ENCODE measurements at places on chromosomes 5 and 9.

DNA sequence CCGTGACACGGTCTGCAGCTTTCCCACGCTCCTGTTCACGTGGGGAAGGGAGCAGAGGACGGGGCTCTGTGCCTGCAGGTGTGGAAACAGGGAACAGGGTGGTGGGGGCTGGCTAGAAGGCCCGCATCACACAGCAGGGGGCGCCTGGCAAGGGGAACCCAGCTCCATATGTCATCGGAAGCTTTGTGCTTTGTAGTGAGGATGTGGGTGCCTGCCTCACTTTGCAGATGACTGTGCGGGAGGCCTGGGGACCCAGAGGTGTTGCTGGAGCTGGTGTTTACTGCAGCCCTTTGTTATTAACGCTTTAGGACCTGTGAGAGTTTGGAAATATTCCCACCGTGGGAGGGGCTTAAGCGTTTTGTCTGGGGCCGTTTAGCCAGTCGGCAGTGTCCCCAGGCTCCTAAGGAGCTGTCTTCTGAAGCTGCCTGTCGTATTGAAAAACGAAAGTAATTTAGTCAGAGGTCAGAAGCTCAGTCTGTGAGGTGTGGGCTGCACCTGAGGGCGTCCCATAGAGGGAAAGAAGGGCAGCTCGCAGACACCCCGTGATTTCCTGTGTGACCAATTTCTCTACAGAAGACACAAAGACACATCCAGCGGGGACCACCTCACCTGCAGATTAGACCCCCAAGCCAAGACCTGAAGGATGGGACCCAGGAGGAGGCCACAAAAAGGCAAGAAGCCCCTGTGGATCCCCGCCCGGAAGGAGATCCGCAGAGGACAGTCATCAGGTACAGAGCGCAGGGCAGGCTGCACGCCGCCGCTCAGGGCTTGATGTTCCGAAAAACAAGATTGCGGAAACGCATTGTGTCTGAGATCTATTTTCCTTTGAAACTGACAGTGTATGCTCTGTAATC is 9.1 kb downstream of the MAN1B1 start:
- DNase-seq = peak; percentile 88

- no peak for DNase-seq
Observed at GRCh38 chr5:142749321-142749720, 20.9 kb upstream of the ARHGAP26 start.

DNA sequence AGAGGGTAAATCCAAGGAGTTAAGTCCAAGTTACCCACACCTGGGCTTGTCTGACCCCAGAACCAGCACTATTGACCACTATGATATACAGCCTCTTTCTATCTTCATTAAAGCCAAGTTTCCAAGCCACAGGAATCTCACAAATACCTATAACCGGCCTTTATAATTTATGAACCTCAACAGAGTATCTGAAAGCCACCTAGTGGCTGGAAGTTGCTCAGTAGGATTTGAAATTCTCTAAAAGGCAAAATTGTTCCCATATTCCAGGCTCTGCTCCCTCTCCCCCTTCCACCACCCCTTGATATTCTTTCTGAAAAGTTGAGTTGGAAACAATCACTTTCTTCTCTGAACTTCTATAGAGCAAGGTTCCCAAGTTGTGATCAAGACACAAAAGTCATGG is 106.4 kb upstream of the GPR151 start:
- no peak for DNase-seq

DNA sequence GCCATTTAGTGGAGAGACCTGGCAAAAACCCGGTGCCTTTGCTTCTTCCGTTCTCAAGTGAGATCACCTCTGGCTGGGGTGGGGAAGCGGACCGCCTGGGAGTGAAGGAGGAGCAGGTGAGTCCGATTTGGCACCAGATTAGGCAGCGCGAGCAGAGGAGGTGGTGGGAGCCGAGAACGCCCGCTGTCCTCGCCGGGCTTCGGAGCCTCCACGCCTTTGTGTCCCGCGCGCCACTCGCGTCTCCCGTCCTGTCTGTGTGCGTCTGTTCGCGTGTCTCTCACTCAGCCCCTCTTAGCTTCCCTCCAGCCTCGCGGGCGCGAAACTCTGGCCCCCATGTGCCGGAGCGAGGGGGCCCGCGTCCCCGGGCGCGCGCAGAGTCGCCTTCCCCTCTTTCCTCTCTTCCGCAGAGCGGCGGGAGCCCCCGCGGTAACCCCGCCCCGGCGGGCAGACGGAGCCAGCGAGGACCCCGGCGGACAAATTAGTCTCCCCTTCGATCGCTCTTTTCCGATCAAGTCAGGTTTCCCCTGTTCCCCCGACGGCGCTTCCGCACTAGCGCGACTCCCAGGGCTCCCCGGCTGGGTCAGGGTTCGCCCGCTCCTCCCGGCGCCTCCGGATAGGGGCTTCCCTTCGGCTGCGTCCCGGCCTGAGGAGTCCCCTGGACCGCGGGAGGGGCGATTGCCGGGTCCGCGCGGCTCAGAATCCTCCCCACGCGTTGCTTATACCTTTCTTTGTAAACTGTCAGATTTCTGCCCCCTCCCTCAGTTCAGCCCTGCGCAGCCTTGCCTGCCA is 7.1 kb downstream of the POU4F3 start:
- no peak for DNase-seq

- peak; percentile 37 for DNase-seq
Observed at GRCh38 chr9:122498883-122499288, 11.7 kb upstream of the OR1J2 start.

GRCh38 chr5:39171647-39172046 is 47.7 kb downstream of the FYB1 start:
- DNase-seq = no peak
